ENCODE measurements at places on chromosomes 1 and 21. TPM values are rescaled to one million over a fixed set of nuclear protein-coding genes. Genes with fewer than 3 reads are reported as not detected.

- no peak for DNase-seq
Observed at GRCh38 chr1:153195216-153195615, 8.0 kb upstream of the LELP1 start.

GRCh38 chr1:17706445-17706844, 48.7 kb upstream of the ACTL8 start:
- no peak for DNase-seq

- DNase-seq = no peak
Observed at GRCh38 chr1:174013864-174014418, 8.2 kb downstream of the RC3H1 start.

The TMPRSS15 gene
- total RNA-seq = not detected

- no peak for DNase-seq
Observed at GRCh38 chr1:53331446-53332185, 3.7 kb upstream of the LRP8 start.

- DNase-seq = no peak
Observed at GRCh38 chr1:153347856-153348255, 785 bp downstream of the PGLYRP4 start.

DNA sequence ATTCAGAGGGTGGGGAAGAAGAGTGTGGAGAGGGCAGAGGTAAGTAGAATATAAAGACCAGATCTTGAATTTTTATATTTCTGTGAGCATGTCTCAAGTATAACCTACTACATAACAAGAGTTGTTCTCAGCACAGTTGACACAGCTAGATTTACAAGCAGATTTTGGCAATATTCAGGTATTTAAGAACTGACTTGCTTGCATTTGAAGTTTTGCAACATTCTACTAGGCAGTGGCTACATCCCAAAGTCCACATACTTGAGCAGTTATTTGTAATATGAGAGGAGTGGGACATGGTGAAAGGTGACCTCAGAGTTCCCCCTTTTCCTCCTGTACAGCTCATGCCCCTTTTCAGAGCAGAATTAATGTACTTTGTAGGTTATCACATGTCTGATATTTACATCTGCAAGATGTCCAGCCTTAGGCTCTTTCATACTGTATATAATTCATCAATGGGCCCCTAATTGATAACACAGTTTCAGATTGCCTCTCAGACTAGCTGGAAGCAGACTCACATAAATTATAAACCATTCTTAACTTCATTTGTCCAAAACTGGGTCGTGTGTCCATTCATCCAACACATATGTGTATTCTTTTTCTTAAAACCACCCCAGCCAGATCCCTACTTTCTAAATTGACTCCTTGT, 136.7 kb upstream of the RAVER2 start:
- DNase-seq = no peak

DNA sequence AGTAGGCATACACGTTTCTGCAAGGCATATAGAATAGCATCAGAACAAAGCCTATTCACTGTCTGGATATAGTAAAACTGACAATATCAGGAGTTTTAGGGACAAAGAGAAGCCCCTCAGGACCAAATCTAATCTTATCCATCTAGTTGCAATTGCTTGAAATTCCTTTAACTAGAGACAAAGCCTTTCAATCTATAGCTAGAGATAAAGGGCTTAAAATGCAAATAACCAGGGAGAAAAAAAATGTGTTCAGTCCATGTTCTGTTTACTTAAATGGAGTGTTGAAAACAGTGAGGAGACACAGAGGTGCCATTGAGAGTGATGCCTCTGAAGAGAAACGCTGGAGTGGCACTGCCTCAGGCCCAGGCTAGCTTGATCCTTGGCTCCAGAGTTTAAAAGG, 286.1 kb downstream of the DPYD start:
- DNase-seq = no peak

- no peak for DNase-seq
Observed at GRCh38 chr1:200954434-200954833, 59.7 kb downstream of the INAVA start.

- no peak for DNase-seq
Observed at GRCh38 chr1:167515893-167516321, 2.4 kb downstream of the CD247 start.

GRCh38 chr1:36472656-36473055, 8.5 kb upstream of the MRPS15 start:
- no peak for DNase-seq

DNA sequence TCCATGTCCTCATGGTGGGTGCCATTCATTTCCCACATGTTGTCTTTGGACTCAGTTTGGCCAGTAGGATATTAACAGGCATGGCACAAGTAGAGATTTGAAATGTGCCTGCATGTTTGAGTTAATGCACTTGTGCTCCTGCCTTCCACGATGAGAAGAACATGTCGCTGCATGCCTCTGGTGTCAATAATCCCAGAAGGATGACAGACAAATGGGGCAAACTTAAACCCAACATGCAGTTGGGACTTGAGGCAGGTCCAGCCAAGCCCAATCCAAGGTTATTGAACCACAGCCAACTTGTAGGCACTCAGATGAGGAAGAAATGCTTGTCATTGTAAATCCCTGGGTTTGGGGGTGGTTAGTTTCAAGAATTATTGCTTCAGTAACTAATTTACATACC, 174.6 kb downstream of the TRIM33 start:
- DNase-seq = no peak

- DNase-seq = no peak
Observed at GRCh38 chr1:3251099-3251806, 182.2 kb downstream of the PRDM16 start.

DNA sequence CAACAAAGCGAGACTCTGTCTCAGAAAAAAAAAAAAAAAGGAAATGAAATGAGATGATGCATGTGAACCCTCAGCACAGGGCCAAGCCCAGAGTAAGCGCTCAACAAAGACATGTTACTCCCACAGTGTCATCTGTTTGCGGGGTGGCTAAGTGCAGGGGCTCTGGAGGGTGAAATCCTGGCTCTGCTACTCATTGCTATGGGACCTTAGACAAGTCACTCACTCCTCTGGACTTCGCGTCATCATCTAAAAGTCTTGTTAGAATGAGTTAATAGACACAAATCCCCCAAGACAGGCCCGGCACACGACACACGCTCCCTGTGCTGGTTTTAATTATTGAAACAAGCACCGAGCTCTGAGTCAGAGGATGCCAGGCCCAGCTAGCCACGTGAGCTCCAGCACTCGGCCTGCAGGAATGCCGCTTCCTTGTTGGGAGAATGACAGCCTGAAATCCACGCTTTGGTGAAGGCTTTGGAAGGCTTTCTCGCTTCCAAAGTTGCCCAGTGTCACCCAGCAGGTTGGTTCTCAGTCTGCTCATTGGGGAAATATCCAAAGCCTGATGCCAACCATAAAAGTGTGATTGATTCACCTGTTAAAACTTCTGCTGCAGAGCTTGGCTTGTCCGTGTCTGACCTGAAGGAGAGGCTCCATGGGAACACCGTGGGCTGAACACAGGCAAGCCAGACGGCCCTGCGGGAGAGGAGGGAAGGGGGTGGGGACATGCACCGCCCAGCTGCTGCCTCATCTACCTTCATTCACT, 36.7 kb upstream of the TARDBP start:
- no peak for DNase-seq

The GNAT2 gene
- not detected for total RNA-seq

The RORC gene
- total RNA-seq = 15.4 TPM

The OLFML2B gene
- total RNA-seq = 2.2 TPM

DNA sequence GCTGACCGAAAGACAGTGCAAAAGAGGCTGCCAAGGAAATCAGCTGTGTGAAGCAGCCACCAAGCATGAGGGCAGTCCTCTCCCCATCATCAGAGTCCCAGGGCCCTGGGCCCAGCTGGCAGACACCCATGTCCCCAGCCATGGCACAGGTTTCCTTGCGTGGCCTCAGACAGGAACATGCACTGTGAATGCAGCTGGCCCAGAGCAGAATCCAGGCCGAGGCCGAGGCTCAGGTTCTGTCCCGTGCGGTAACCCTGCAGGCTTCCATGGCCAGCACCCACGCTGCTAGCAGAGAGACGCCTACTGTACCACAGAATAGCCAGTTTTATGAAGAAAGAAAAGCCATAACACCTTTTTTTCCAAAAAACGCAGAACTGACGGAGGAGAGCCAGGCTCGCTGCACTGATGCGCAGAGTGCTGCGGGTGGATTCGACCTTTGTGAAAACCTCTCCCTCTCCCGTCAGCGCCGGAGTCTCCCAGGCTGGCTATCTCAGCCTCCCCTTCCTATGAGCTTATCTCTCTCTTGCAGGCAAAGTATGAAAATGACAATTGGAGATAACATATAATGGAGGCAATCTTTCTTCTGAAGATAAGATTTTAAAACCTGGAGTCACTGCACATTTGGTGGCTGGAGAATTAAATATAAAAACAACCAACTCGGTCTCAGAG, 106.6 kb downstream of the NPHP4 start:
- peak; percentile 20 for DNase-seq

- DNase-seq = no peak
Observed at GRCh38 chr1:245173446-245174211, 18.8 kb downstream of the KIF26B start.

- peak; percentile 83 for DNase-seq
Observed at GRCh38 chr1:20194757-20195461, 8.6 kb upstream of the PLA2G2C start.

The GJA5 gene
- total RNA-seq = 8.1 TPM

The TMEM50B gene
- total RNA-seq = 33.9 TPM

DNA sequence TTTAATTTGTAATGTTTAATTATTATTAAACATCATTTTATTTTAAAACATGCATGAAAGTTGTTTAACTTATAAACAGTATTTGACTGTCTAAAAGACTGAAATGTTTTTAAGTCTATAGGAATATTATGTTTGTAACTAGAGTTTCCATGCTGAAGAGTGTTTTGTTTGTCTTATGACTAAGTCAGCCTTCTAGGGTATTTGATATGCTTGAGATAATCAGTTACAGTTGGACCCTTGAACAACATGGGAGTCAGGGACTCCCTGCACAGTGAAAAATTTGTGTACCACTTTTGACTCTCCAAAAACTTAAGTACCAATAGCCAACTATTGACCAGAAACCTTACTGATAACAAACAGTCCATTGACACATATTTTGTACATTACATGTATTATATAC, 45.5 kb upstream of the KANK4 start:
- DNase-seq = no peak

The PPIAL4G gene
- total RNA-seq = not detected

DNA sequence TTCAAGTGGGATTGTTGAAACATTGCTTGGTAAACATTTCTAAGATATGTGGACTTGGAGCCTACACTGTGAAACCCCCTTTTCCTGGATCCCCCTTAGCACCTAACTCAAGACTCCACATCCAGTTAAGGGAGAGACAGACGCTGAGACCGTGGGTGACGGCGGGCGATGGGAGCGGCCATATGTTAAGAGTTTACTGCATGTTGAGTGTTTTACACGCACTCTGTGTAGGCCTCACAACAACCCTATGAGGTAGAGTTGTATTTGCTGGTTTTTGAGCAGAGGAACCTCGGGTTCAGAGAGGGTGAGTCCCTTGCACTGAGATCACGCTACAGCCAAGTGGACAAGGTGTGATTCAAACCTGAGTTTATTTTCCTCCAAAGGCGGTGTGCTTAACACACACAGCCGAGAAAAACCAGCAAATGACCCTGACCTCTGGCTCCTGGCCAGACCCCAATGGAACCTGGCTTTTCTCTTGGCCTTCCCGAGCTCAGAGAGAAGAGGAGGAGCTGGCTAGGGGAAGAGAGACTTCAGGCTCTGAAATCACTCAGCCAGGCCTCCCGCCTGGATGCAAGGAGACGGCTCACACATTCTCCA, 46.9 kb upstream of the GOLT1A start:
- DNase-seq = no peak

The TNNI3K gene
- total RNA-seq = 84.6 TPM

DNA sequence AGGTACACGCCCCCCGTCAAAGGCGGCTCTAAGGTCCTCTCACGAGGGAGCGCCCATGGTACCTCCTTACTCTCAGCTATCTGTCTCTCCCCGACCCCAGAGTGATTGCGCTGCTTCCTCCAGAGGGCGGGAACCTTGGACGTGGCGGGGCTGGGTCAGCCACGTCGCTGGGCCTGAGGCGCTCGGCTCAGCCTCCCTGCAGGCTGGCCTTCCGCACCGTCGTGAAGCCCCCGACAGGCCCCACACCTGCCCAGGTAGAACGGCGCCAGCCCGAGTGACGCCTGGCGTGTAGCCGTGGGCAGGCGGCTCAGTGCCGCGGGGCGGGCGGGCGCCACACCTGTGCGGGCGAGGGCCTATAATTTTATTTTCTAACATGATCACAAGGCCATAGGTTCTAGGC, 122.2 kb upstream of the BEND5 start:
- no peak for DNase-seq

The CRP gene
- total RNA-seq = not detected

- no peak for DNase-seq
Observed at GRCh38 chr1:200916681-200917080, 22.0 kb downstream of the INAVA start.

The PROK1 gene
- total RNA-seq = not detected

Data from Right ventricle myocardium superior (tissue), 1 donor.